ENCODE measurements at places on chromosomes 12 and 14.

- no peak for DNase-seq
Measured at GRCh38 chr12:121717041-121717699, 4.6 kb downstream of the TMEM120B start.

- peak; percentile 37 for DNase-seq
Measured at GRCh38 chr12:48165089-48165981, 8.0 kb upstream of the ASB8 start.

DNA sequence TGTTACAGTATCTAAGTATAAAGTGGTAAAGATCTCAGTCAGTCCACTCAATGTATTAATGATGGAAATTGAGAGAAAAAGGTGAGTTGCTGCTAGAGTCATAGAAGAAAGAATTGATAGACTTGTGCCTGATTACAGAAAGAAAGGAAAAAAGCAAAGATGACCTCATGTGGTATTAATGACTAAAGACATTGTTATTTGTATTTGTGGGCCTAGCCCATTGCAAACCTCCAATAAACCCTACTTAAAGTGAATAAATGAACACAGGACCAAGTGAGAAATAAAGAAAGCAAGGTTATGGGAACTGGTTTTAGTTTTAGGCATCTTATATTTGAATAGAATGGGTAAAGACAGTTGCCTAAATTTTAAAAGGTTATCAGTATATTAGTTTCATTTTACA lies 105.5 kb downstream of the SYT1 start:
- DNase-seq = no peak

DNA sequence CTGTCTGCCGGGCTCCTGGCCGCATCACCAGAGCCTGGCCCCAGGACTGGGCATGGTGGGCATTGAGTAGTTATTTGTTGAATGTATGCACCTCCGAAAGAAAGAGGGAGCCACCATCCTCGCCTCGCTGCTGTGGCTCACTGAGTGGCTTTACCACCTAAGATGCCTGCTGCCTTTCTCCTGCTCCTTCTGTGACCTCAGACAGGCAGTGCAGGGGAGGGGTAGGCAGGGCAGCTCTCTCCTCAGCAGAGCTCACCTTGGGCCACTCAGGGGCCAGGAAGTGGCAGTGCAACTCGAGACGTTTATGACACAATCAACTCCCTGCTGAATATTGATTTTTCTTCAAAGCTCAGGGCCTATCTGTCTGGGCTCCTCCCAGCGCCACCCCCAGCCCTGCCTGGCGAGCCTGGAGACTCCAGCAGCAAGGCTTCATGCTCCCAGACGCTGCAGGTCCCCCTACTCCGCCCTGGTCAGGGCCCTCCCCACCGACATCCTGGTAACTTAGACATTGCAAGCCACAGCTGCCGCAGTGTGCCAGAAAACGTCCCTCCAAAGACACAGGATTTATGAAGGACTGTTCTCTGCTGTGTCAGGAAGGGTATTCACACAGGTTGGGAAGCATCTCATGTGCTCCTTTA lies 84.3 kb upstream of the DIO3 start:
- DNase-seq = no peak

- no peak for DNase-seq
Measured at GRCh38 chr14:91996948-91997371, 42.9 kb downstream of the TRIP11 start.

DNA sequence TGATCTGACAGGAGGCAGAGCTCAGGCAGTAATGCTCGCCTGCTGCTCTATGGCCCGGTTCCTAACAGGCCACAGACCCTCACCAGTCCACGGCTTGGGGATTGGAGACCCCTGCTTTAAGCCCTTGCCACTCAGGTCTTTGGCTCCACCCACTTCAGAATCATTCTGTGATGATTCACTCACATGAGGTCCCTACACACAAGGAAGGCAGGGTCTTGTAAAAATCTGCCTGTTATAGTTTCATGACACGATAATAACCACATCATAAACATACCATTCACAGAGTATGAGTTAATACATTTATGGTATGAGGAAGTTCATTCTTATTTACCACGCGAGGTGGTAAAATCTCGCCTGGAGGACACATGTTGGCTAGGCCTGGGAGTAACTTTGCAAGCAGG lies 29.0 kb upstream of the MAX start:
- DNase-seq = no peak

DNA sequence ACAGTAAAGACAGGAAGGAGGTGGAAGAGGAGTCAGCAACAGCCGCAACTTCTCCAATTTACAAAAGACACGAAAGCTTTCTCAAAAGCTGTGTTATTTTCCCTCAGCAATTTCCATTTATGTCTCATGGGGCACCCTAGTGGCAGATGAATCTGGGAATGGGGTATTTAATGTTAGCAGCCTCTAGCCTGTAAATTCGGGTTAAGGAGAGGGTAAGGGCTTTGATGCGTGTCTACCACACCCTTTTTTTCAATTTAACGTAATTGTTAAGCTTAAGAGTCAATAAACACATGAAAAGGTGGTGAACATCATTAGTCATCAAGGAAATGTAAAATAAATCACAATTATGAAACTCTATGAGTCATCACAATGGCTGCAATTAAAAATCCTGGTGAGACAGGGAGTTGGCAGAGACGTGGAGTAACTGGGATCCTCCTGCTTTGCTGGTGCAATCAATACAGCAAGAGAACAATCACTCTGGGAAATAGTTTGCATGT lies 986.4 kb downstream of the AACS start:
- DNase-seq = no peak

- DNase-seq = no peak
Measured at GRCh38 chr14:69675245-69675583, 63.8 kb downstream of the SUSD6 start.

DNA sequence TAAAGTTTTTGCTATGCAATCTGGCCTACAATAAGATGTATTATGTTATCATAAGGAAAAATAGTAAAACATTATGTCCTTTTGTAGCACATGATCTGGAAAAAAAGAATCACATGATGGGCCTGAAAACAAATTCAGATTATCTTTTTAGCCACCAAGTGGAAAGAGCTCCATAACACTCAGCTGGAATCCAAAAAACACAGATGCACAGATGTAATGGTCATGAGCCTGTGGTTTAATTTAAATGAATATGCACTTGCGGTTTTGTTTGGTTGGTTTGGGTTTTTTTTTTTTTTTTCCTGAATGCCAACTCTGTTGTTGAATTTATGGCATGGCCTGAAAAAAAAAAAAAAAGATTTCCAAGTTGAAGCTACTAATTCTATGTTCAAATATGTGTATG lies 4.1 kb downstream of the KCNC2 start:
- no peak for DNase-seq

DNA sequence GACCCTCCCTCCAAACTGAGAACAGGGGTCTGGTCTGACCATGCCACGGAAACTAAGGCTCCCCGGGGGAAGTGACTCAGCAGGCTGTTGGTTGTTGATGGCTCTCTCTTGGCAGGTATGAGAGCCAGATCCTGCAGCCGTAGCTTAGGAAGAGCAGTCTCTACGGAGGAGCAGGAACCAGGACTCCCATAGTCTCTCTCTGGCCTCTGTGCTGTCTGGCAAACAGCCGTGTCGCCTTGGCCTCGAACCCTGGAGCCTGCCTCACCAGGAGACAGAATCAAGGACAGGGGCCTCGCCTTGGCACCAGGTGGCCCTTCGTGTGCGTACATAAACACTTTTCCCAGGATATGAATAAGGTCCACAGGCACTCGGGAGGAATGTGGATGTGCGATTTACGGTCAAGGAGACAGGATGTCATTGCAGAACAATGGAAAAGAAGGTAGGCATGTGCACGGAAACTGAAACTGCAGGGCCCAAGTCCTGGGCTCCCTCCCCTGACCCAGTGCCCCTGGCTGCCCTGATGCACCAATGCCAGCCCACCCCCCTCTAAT lies 7.9 kb downstream of the VWF start:
- no peak for DNase-seq

- no peak for DNase-seq
Measured at GRCh38 chr12:78671295-78671694, 193.3 kb upstream of the SYT1 start.

- DNase-seq = no peak
Measured at GRCh38 chr12:8037046-8037663, 4.6 kb downstream of the FOXJ2 start.

DNA sequence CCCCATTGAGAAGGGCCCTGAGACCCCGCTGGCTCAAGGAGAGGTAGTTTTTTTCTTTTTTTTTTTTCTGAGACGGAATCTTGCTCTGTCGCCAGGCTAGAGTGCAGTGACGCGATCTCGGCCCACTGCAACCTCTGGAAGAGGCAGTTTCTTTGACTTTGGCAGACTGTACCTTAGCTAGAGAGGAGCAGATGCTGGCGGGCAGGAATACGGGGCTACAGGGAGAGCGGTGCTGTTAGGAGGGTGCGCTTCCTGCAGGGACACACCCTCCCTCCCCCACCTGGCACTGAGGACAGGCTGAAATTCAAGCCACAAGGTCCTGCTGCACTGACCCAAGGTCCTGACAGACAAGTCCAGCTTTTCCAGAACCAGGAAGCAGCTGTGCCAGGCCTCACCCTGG lies 32.2 kb upstream of the NUDT14 start:
- DNase-seq = no peak

GRCh38 chr12:74526535-74526934 lies 11.1 kb upstream of the ATXN7L3B start:
- no peak for DNase-seq

- DNase-seq = no peak
Measured at GRCh38 chr12:131758016-131758739, 47.3 kb downstream of the SFSWAP start.

DNA sequence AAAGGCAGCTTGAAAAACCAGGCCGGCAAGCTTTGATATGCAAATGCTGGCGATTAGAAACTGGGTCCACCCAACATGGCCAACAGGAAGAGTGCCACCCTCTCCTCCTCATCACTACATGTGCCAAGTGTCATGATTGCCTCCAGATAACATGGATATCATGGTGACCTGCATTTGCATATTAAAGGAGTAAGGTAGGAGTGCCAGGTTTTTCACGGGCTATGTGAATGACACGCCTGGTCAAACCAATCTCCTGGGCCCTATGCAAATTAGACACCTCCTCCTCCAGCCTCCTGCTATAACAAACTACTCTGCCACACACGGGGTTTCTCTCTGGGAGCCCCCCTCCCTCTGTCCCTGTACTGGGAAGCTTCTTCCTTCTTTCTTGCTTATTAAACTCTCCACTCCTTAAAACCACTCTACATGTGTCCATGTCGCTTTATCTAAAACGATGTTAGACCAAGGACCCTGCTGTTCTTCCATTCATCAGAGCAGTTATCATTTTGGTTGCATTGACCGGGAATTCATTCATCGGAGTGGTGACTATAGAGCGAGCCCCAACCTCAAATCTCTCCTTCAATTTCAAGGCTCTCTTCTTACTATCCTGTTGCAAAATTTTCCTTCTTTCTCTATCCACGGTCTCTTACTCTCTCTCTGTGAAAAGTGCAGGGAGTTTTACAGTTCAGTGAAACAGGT lies 27.5 kb downstream of the APOBEC1 start:
- no peak for DNase-seq

DNA sequence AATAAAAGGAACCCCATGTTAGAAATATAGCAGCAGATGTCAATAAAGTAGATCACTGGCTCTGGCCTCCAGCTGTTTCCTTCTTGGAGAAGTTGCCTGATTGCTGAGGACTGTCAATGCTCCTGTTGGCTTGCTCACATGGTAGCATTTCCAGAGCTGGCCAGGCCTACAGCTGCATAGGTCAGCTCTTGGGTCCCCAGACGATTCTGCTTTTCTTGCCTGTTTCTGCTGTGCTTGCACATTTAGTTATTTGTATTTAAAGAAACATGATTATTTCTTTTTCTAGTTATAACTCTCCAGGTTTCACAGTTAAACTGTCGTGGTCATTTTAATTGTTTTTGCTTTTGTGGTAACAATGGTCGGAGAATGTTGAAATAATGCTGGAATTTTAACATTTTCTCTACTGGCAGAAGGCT lies 7.2 kb downstream of the NAV3 start:
- DNase-seq = no peak

DNA sequence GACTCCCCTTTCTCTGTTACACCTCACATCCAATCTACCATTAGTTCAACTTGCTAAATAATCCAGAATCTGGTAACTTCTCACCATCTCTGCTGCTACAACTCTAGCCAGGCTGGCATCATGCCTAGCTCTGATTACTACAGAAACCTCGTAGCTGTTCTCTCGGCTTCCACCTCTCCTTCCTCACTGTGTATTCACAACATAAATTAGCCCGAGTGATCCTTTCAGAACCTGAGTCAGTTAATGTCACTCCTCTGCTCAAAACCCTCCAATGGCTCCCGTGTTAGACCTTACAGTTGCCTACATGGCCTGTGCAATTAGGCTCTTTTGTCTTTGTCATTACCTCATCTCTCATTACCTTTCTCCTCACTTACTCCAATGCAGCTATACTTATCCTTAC lies 139.4 kb downstream of the PDE3A start:
- no peak for DNase-seq

DNA sequence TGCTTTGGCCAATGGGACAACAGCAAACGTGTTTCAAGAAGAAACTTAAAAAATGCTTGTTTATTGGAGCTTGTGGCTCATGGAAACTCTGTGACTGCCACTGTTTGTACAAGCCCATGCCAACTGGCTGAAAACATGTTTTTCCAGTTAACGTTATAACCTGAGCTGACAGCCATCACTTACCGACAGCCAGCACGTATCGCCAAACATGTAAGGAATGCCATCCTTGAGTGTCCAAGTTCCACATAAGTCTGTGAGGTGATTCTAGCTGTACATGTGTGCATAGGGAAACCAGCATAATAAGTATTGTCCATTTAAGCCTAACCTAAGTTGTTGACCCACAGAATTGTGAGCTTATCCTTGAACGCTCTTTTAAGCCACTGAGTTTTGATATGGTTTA lies 596.9 kb downstream of the TRHDE start:
- no peak for DNase-seq

GRCh38 chr14:54730156-54730961 lies 163.4 kb downstream of the SAMD4A start:
- DNase-seq = no peak

GRCh38 chr12:79717006-79717405 lies 26.2 kb upstream of the PAWR start:
- DNase-seq = no peak

DNA sequence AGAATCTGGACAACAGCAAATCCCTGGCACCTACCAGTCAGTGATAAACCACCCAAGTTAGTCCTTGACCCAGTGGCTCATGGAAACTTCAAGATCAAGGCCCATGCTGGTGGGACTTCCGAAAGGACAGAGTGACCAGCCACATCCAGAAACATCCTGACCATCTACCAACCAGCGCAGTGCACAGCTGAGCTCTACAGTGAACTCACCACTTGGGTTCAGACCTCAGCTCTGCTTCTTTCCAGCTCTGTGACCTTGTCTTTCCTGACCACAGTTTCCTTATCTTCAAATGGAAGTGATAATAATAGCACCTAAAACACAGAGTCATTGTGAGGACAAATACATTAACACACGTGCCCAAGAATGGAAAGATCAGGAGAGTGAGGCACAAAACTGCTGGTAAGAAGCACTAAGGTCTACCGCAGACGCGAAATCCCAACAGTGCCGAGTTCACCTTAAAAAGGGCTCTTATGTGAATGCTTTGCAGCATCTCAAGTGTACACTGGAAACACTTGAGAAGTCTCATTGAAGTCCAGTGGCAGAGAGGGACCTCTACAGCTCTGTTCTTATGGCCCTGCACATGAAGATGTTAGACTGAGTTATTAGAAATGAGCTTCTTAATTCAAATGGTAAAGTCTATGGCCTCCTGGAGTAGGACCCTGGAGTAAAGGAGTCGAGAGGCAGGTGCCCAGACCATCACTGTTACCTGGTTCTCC lies 128.8 kb downstream of the CCDC60 start:
- DNase-seq = no peak

GRCh38 chr14:90504643-90505042 lies 107.8 kb downstream of the CALM1 start:
- no peak for DNase-seq
